Spleen (tissue), 13 donors: ENCODE measurements at places on chromosomes 2 and 18.
A peak's percentile ranks its signal among the peaks of the same experiment; 100 is the strongest.

DNA sequence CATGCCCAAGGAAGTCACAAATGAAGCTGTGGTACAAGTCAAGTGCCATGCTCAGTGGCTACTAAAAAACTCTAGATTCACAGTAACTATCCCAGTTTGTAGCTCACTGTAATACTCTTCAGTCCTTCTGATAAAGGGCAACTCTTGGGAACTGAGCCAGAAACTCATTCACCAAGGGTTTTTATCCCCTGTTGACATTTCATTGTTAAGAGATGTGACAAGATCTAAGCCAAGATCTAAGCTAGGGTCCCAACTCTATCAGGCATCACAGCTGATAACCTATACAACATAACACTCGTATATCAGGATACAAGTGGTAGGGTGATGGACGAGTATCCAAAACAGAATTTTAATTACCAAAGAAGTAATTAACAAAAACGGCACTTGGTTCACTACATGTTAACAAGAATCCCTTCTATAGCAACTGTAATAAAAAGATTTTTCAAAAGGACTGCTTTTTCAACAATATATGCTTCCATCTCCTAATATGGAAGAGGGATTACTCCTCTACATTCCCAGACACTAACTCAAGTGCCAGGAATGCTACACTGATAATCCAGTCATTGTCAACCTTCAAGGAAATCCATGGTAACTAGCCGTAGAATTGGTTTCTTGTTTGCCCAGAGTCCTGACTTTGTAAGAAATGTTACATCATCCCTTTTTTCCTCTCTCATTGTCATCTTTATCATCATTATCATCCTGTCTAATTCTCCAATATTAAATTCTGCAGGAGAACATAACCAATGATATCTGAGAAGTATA is 111.7 kb downstream of the CDH2 start:
- DNase-seq, result no peak

- DNase-seq, result peak; percentile 15
Observed at GRCh38 chr2:238955648-238956531, 108.0 kb downstream of the TWIST2 start.

DNA sequence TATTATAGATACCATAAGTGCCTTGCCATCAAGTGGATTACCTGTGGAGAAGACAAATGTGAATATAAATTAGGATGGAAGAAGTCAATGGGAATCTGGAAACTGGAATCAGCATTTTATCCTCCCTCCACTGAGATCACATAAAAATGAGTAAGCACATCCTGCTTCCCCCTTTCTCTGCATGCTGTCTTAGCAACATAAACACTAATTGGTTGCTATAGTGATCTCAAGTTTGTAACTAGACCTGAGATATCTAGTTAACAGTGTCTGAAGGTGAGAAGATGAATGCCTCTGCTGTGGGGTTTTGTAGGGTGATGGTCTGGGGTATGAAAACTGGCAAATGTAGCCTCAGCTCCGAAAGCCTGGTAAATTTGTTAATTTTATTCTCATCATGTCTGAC is 1357.5 kb upstream of the CELF4 start:
- DNase-seq, result no peak

GRCh38 chr2:239397931-239398471 is 2.8 kb downstream of the HDAC4 start:
- no peak for DNase-seq

- no peak for DNase-seq
Observed at GRCh38 chr2:30341500-30342267, 105.4 kb upstream of the LCLAT1 start.

GRCh38 chr2:105801961-105802360 is 57.2 kb downstream of the NCK2 start:
- no peak for DNase-seq

DNA sequence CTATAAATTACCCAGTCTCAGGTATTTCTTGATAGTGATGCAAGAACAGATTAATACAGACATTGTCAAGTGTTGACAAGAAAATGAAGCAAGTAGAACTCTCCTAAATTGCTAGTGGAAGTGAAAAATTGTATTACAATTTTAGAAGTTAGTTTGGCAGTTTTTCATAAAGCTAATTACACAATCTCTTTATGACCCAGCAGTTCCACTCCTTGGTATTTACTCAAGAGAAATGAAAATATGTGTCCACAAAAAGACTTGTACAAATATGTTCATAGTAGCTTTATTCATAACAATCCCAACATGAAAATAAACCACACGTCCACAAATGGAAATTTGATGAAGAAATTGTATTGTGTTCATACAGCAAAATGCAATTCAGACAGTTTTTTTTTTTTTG is 49.4 kb downstream of the PDE1A start:
- DNase-seq, result no peak

DNA sequence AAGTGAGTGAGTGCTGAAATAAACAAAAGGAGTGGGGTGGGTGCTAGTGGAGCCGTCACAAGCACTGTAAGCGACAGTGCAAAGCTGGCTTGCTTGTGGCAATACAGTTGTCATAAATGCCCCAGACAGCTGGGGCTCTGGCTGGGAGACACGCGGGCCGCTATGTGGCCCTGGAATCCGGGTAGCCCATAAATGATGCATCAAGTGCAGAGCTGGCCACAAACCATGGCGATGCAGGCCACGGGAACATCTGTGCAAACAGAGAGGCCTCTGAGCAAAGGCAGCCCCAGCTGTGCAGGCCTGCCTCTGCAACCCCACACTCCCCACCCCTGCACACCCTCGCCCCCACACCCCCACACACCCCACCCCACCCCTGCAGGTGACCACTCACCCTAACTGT is 349.2 kb upstream of the ID2 start:
- DNase-seq, result no peak

DNA sequence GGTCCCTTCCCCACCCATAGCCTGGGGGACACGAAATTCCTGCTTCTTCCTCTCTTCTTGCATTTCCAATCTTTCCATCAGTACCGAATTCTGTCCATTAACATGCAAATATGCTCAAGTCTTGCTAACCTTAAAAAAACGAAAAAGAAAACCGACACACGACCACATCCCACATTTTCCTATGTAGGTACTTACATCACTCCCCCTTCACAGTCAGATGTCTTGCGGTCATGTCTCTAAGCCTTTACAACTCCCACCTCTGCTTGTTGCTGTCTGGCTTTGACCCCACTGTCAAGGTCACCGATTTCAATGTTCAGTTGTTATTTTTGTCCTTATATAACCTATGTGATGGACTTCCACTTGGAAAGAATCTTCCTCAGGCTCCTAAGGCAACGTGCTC is 219.4 kb downstream of the NAPG start:
- DNase-seq, result no peak

GRCh38 chr2:4134551-4135550 is 431.5 kb downstream of the DCDC2C start:
- DNase-seq, result no peak

- DNase-seq, result no peak
Observed at GRCh38 chr18:45359275-45360009, 255.8 kb upstream of the SLC14A2 start.

DNA sequence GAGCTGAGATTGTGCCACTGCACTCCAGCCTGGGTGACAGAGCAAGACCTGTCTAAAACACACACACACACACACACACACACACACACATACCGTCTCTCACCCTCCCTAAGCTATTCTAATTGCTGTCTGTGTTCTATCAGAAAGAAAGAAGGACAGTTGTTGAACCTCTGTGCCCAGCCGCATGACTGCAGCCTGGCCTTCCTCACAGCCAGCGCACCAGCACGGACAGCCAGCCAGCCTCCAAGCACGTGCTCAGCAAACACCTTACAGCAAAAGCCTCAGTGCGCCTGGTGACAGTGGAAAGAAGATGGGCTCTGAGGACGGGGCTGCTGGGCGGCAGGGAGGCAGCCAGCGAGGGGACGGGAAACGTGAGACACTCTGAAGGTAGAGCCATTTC is 58.0 kb downstream of the ZNF516 start:
- DNase-seq, result peak; percentile 45

GRCh38 chr18:22065311-22065710 is 104.1 kb upstream of the GATA6 start:
- DNase-seq, result no peak

DNA sequence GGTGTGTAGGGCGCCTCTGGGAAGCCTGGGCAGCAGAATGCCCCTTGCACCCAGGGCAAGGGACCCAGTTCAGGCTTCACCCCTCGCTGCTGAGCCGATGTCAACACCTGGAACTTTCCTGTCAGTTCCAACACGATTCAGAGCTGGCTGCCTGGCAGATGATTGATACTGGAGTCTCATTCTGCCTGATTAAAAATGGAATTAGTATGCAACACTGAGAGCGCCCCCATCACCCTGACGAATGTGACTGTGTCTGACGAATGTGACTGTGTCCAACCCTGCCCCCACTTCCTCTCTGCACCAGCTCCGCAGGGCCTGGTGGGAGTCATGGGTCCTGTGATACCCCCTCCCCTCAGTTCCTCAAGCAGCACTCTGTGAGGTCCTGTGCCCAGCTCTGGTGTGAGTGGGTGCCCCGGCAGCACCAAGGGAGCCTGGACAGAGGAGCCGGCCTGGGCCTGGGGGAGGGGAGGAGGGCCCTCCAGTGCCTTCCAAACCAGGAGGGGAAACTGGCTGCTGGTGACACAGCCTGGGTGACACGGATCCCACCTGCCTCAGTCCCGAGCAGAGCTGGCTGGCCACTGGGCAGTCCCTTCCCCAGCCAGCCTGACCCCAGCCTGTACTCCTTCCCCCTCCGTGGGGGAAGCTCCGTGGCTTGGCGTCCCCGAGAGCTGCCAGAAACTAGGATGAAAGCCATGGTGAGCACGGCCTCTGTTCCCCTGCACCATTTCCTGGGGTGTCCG is 41.4 kb upstream of the ALPP start:
- DNase-seq, result peak; percentile 64

DNA sequence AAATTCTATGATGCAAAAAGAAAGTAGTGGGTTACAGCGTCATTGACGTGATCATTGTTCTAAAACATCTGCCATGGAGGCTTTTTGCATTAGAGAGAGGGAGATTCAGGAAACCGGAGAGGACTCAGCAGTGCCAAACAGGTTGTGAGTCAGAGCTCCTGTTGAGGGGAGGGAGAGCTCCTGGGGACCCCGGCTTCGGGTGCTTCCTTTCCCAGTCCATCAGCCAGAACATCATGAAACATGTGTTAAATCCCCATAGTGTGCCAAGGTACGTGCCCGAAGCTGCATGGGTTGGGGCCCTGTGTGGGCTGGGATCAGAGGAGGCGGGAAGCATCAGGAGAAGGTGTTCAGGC is 791 bp upstream of the CYRIA start:
- DNase-seq, result no peak

DNA sequence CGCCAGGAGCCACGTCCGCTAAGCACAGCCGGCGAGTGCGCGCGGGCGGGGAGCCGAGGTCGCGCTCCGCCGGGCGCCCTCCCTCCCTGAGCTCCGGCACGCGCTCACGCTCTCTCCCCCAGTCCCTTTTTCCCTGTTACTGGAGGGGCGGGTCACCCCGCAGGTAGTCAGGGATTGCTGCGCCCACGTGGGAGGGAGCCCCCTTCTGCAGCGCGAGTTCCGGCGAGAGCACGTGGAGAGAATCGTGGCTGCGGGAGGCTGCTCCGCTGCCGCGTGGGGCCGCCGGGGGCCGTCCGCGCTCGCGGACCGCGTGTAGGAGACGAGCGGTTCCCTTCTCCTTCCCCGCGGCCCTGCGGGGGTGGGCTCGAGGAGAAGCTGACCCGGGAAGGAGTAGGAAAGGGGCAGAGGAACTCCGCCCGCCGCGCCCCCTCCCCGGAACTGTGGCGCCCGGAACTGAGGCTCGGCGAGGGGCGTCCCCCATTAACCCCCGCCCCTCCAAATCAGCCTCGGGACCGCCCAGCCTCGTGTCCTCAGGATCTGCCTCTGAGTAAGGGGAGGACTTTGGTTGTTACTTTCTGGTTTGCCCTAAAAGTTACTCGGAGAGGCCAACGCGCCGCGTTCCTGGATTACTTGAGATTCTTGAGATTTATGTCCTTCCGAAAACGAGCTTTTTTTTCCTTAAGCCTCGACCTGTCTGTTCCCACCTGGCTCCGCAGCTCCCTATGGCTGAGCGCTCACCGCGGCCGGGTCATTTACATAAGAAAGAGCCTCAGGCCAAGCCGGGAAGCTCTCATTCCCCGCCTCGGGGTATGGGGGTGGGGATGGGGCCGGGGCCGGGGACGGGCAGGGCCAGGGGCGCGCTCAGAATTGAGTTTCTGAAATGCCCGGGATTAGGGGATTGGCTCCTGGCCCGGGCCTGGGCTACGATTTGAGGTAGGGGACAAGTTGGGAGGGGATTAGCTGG is 1.1 kb downstream of the HK2 start:
- peak; percentile 91 for DNase-seq

- DNase-seq, result no peak
Observed at GRCh38 chr2:234690569-234691213, 193.8 kb upstream of the ARL4C start.

GRCh38 chr2:239275847-239276831 is 124.7 kb downstream of the HDAC4 start:
- peak; percentile 82 for DNase-seq

GRCh38 chr2:37614061-37614738 is 57.2 kb downstream of the CDC42EP3 start:
- DNase-seq, result no peak
